ENCODE measurements at places on chromosomes 16 and 17.

GRCh38 chr17:38464723-38465390 lies 36.6 kb downstream of the ARHGAP23 start:
- DNase-seq, result peak; percentile 90

DNA sequence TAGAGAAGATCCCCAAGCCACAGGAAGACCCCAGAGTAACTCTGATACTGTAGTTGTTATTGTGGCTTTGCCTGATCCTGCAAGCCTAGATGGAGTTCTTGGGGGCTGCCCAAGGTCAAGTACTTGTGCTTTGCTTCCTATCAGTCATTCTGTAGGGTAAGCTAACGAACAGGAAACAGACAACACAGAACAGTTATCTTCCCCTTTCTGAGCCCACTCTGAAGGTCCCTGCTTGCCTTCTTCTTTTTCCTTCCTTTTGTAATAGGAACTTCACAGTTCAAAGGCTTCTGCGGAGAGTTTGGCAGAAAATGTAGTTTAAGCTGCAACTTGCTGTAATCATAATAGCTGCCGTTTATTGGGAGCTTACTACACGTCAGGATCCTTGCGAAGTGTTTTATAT lies 494.1 kb upstream of the ERCC4 start:
- DNase-seq, result no peak

- DNase-seq, result no peak
Measured at GRCh38 chr17:4340914-4341615, 25.4 kb downstream of the UBE2G1 start.

GRCh38 chr16:53566552-53567245 lies 63.7 kb upstream of the AKTIP start:
- no peak for DNase-seq

DNA sequence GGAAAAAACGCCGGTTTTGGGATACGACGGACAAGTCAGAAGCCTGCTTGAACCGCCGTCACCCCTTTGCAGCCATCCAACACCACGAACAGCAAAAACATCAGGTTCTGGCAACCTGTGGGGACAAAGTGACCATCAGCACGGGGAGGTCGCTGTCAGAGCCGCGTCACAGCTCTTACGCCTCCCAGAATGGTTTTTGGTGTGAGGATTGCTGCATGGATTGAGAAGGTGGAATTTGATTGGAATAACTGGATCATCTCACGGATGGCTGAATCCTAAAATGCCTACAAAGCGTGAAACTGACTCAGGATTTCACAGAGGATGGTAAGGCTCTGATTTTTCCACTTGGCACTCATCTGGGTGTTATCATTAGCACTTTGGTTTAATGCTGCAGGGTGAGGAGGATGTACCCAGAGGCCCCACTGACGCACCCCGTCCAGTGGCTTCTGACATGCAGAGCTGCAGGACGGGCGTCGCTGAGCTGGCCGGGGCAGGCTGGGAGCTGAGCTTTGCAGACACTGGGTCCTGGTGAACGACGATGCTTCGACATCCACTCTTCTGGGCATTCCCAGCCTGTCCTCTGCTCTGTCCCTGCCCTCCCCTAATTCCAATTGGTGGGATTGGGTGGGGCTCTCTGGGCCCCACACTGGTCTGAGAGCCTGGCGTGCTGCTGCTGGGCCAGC lies 73.4 kb upstream of the CREBBP start:
- no peak for DNase-seq

DNA sequence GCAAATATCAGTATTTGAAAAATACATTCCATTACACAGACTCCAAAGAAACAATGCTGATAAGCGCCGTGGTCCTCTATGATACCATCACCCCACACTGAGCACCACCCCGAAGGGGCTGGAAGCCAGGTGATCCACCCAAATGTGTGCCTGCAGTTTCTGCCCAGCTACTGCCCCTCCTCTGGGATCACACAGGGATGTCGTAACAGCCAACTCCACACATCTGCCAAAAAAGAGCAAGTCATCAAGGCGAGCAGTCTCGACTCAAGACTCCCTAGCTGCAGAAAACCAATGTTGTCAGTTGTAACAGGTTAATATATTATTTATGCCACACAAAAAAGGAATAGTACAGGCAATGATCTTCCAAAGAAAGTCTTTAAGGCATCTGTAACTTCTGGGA lies 21.0 kb downstream of the CYB5D2 start:
- DNase-seq, result no peak

DNA sequence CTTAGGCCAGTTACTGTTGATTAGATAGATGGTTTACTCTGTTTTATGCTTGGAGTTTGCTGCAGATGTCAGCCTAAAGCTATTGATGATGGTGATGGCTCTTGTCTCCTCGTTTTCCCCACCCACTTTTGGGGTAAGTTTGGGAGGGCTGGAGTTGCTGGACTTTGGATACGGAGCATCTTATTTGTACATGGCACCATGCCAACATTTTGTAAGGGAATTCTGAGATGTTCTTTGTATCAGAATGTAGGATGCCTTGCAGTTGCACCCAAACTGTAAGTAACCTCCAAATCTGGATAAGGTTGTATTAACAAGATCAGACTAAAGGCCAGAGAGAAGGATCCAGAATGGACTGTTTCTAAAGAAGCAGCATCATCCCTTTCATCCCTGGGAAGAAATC lies 551.9 kb upstream of the ZFHX3 start:
- no peak for DNase-seq

GRCh38 chr16:75789237-75789636 lies 62.9 kb upstream of the CPHXL start:
- peak; percentile 66 for DNase-seq

- peak; percentile 55 for DNase-seq
Measured at GRCh38 chr17:1398931-1399678, 917 bp downstream of the YWHAE start.

- peak; percentile 56 for DNase-seq
Measured at GRCh38 chr17:27379888-27380533, 76.2 kb upstream of the KSR1 start.

- no peak for DNase-seq
Measured at GRCh38 chr16:55349867-55350266, 25.9 kb downstream of the IRX6 start.

DNA sequence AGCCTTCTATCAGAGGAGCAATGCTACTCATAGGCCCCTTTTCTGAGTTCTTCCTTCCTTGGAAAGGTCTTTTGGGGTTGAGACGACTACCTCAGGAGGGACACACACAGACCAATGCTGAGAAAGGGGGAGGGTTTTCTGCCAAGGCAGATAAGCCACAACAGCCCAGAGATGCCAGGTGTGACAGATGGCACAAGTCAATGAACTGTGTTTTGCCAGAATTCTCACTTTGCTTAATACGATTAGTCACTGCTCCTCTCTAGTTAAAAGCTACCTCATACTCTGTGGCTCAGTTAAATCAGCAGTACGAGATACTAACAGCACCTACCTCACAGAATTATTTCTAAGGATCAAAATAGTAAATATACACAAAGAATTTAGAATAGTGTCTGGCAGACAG lies 8.0 kb downstream of the BRD7 start:
- no peak for DNase-seq

GRCh38 chr17:38428643-38429371 lies 543 bp downstream of the ARHGAP23 start:
- peak; percentile 59 for DNase-seq

DNA sequence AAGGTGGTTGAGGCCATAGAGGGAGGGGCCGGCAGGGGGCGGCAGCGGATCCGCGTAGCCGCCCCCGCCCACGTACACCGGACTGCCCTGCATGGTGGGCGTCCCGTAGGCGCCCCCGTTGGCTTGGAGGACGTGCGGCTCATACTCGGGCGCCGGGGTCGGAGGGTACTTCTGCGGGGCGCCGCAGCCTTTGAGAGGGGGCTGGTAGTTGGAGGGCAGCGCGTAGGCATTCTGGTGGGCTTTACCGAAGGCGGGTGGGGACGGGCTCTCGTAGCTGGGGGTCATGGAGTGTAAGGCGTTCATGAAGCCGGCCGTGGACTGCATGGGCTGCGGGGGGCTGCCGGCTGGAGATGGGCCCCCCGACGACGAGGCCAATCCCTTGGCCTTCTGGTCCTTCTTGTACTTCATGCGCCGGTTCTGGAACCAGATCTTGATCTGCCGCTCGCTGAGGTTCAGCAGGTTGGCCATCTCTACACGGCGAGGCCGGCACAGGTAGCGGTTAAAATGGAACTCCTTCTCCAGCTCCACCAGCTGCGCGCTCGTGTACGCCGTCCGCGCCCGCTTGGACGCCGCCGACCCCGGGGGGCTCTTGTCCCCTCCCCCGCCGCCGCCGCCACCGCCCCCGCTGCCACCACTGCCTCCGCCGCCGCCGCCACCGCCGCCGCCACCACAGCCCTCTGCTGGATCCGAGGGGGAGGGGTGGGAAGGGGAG lies 5.7 kb upstream of the HOXB2 start:
- DNase-seq, result no peak

GRCh38 chr17:5931616-5932015 lies 138.6 kb upstream of the WSCD1 start:
- DNase-seq, result no peak

GRCh38 chr17:51427856-51428255 lies 167.5 kb downstream of the UTP18 start:
- no peak for DNase-seq

DNA sequence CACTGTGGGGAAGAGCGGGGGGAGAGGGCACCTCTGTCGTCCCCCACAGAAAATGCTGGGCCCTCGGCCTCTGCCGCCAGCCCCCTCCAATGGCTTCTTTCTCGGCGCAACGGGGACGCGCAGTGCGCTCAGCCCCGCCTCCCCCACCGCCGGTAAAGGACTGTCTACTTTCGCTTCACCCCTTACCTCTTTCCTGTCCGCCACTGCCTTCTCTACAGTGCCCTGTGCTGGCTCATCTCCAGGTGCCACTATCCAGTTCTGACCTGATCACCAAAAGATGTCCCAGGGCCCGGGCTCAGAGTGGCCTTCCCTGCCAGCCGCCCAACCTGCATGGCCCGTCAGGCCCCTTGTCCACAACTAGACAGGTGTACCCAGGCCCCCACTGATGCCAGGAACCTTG lies 7.3 kb downstream of the ENDOV start:
- DNase-seq, result no peak

- DNase-seq, result no peak
Measured at GRCh38 chr17:72997559-72997958, 94.9 kb downstream of the SLC39A11 start.

GRCh38 chr16:57062329-57062728 lies 30.1 kb upstream of the CPNE2 start:
- DNase-seq, result peak; percentile 40

GRCh38 chr16:8204096-8204495 lies 386.2 kb downstream of the TMEM114 start:
- no peak for DNase-seq

GRCh38 chr17:11999696-12000095 lies 2.4 kb upstream of the ZNF18 start:
- DNase-seq, result no peak

GRCh38 chr17:34874478-34874877 lies 86.8 kb downstream of the CCT6B start:
- DNase-seq, result no peak

DNA sequence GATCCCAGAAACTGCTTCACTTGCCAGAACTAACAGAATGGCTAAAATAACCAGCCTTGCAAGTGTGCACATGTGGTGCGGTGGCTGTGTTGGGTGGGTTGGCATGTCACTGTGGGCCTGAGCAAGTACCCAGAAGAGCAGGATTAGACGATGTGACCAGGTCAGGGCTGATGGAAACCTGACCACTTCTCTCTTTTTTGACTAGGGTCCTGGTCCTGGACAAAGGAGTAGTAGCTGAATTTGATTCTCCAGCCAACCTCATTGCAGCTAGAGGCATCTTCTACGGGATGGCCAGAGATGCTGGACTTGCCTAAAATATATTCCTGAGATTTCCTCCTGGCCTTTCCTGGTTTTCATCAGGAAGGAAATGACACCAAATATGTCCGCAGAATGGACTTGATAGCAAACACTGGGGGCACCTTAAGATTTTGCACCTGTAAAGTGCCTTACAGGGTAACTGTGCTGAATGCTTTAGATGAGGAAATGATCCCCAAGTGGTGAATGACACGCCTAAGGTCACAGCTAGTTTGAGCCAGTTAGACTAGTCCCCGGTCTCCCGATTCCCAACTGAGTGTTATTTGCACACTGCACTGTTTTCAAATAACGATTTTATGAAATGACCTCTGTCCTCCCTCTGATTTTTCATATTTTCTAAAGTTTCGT lies 16.7 kb downstream of the ANKRD40 start:
- DNase-seq, result no peak

GRCh38 chr17:4032738-4033137 lies 68.5 kb upstream of the ATP2A3 start:
- DNase-seq, result no peak
